HCT116 (cell line): ENCODE measurements at places on chromosomes 12 and 14. TPM values are rescaled to one million over a fixed set of nuclear protein-coding genes. Genes with fewer than 3 reads are reported as not detected.

CLEC1B gene
- total RNA-seq: not detected

DNA sequence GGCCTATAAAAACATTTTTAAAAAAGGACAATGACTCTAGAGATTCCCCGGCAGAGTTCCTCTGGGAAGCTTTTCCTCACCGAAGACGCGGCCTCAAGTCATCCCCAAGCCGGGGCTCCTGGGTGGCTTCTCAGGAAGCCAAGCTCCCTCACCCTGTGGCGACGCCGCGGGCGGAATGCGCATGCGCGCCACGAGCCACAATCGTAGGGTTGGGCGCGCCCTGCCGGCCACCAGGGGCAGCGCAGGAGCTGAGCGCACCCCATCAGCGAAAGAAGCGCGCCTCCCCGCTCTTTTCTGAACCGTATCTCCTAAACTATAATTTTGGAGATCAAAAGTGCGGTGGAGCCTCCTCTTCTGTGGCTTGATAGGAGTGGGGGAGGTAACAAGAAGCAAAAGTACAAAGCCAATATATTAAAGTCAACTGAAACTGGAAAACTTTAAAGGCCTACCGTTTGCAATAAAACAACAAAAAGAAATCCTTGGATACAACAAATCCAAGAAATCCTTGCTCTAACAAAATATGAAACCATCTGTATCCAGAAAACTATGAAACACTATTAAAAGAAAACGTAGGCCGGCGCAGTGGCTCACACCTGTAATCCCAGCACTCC is 17.4 kb upstream of the CHFR start:
- no peak overlapping the region for H3K27ac ChIP-seq
- H3K4me3 ChIP-seq: no peak overlapping the region
- no peak for DNase-seq
- H3K4me1 ChIP-seq: no peaks in the 10 kb centered on the region
- no peaks in the 10 kb centered on the region for H3K36me3 ChIP-seq
- H3K27me3 ChIP-seq: no peaks in the 10 kb centered on the region

GRCh38 chr14:93262446-93262845 is 55.4 kb downstream of the UBR7 start:
- no peaks in the 10 kb centered on the region for H3K27me3 ChIP-seq
- peaks cover 22% of the 10 kb centered on the region for H3K4me1 ChIP-seq
- H3K4me3 ChIP-seq: no peak overlapping the region
- H3K36me3 ChIP-seq: no peaks in the 10 kb centered on the region
- no peak for DNase-seq

GALNT4 gene
- 2.8 TPM for total RNA-seq

- H3K27me3 ChIP-seq: no peaks in the 10 kb centered on the region
- no peak overlapping the region for H3K4me3 ChIP-seq
- peak; percentile 41 for DNase-seq
- H3K36me3 ChIP-seq: peaks cover 6% of the 10 kb centered on the region; the same call in 1 of the 2 replicates
- peak overlapping the region; percentile 88 for H3K27ac ChIP-seq
Observed at GRCh38 chr12:93784339-93785086, 107.3 kb downstream of the CRADD start.

- H3K4me3 ChIP-seq: no peak overlapping the region
- H3K27ac ChIP-seq: no peak overlapping the region
- peaks cover 10% of the 10 kb centered on the region for H3K4me1 ChIP-seq
- no peaks in the 10 kb centered on the region for H3K36me3 ChIP-seq
- no peak for DNase-seq
- no peaks in the 10 kb centered on the region for H3K27me3 ChIP-seq
Observed at GRCh38 chr12:68673788-68674187, 13.0 kb upstream of the NUP107 start.

DNA sequence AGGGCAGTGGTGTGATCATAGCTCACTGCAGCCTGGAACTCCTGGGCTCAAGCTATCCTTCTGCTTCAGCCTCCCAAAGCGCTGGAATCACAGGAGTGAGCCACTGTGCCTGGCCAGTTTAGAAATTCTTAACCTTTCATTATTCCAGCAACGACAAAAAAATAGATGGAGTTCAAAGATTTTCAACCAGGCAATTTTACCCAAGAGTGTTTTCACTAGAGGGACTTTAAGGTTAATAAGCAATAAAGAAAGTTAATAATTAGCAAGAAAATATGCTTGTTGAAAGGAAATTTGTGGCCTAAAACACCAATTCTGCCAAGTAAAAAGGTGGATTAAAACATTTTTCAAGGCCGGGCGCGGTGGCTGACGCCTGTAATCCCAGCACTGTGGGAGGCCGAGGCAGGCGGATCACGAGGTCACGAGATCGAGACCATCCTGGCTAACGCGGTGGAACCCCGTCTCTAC is 14.8 kb downstream of the CDKL1 start:
- no peak overlapping the region for H3K4me3 ChIP-seq
- no peaks in the 10 kb centered on the region for H3K27me3 ChIP-seq
- no peaks in the 10 kb centered on the region for H3K4me1 ChIP-seq
- no peak for DNase-seq
- H3K36me3 ChIP-seq: no peaks in the 10 kb centered on the region

TCL1B gene
- not detected for total RNA-seq

DNA sequence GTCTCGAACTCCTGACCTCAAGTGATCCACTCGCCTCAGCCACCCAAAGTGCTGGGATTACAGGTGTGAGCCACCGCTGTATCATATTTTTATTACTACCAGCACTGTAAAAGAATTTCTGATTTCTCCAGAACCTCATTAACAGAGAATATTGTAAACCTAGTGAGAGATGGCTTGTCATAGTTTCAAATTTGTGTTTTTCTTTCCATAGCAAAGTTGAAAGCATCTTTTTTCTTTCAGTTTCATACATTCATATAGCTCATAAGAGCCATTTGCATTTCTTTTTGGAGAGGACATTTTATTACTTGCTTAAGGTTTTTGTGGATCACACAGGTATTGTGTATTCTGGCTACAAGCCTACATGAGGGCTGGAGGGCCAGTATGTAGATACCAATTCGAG is 58.0 kb downstream of the MIS18BP1 start:
- no peaks in the 10 kb centered on the region for H3K4me1 ChIP-seq
- H3K27ac ChIP-seq: no peak overlapping the region
- H3K27me3 ChIP-seq: no peaks in the 10 kb centered on the region
- no peak overlapping the region for H3K4me3 ChIP-seq

DNA sequence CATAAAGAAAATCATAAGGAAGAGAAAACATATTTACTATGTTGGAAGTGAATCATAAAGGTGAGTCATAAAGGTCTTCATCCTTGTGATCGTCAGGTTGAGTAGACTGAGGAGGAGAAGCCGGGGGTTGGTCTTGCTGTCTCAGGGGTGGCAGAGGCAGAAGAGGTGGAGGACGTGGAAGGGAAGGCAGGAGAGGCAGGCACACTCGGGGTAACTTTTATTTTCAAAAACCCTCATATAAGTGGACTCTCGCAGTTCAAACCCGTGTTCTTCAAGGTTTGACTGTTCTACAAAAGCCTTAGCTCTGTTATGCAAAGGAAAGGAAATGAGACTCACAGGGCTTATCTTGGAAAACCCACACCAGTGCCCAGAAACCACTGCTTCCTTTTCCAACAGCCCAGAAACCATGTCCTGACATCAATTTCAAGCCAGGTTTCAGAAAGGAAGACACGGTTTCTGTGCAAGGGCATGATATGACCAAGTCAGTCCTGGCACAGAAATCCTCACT is 14.0 kb downstream of the SMCO2 start:
- no peaks in the 10 kb centered on the region for H3K36me3 ChIP-seq
- DNase-seq: no peak
- peaks cover 14% of the 10 kb centered on the region for H3K4me1 ChIP-seq
- H3K4me3 ChIP-seq: peak overlapping the region; percentile 3; the same call in 1 of the 2 replicates

- peaks cover 41% of the 10 kb centered on the region for H3K36me3 ChIP-seq
- peak; percentile 93 for DNase-seq
- no peaks in the 10 kb centered on the region for H3K27me3 ChIP-seq
- H3K4me1 ChIP-seq: peaks cover 12% of the 10 kb centered on the region
Observed at GRCh38 chr14:69766984-69767368, at the start of gene SRSF5. SRSF5 (plus strand) TSS chr14:69767142; CDS start chr14:69768157, 1,015 bp downstream.

LYZ gene
- 1.3 TPM for total RNA-seq

GRCh38 chr12:1830981-1831963 is 10.9 kb downstream of the LRTM2 start:
- no peak overlapping the region for H3K27ac ChIP-seq
- DNase-seq: no peak
- H3K27me3 ChIP-seq: peaks cover 13% of the 10 kb centered on the region
- H3K4me3 ChIP-seq: no peak overlapping the region
- H3K36me3 ChIP-seq: no peaks in the 10 kb centered on the region
- no peaks in the 10 kb centered on the region for H3K4me1 ChIP-seq

GRCh38 chr14:94161981-94162380 is 12.1 kb upstream of the PPP4R4 start:
- H3K4me1 ChIP-seq: no peaks in the 10 kb centered on the region
- H3K4me3 ChIP-seq: no peak overlapping the region
- H3K36me3 ChIP-seq: no peaks in the 10 kb centered on the region

APOF gene
- total RNA-seq: 0.17 TPM

DNA sequence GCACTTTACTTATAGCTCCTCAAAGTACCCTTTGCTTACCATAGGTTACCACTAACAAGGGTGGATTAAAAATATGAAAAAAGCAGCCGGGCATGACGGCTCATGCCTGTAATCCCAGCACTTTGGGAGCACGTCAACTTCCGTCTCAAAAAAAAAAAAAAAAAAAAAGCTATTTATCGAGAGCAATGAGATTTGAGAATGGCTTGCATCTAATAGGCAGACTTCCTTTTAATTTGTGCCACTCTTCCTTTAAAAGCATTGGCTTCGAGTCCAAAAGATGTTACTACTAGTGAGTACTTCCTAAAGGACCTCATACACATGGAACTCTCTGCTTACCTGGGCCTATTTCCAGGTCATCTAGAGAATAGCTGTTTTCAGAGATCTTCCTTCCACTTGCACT is 38.5 kb upstream of the CERS5 start:
- peaks cover 8% of the 10 kb centered on the region for H3K36me3 ChIP-seq
- no peak overlapping the region for H3K4me3 ChIP-seq
- H3K27ac ChIP-seq: no peak overlapping the region

- no peak within 1 kb of the TSS for H3K27ac ChIP-seq
- peaks cover 22% of the 10 kb centered on the region for H3K27me3 ChIP-seq
- no peaks in the 10 kb centered on the region for H3K4me1 ChIP-seq
- H3K36me3 ChIP-seq: no peaks in the 10 kb centered on the region
- DNase-seq: no peak
Observed at GRCh38 chr14:36176524-36176923, at the start of gene PTCSC3. PTCSC3 (minus strand) TSS chr14:36176722.

DNA sequence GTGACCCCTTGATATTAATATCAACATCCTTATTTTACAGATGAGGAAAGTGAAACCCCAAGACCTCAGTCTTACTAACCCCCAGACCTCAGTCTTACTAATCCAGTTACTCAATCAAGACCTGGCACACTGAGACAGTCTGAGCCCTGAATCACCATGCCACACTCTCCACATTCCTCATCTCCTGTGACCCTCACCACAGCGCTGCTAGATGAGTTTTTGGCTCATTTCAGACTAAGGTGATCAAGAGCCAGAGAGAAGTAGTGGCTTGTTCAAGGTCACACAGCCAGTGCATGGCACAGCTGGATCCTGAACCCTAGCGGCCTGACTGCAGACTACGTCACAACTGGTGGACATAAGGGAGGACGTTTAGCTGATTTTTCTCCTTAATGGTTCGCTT is 579.2 kb downstream of the BCL11B start:
- no peaks in the 10 kb centered on the region for H3K4me1 ChIP-seq
- DNase-seq: no peak
- H3K27ac ChIP-seq: no peak overlapping the region
- H3K27me3 ChIP-seq: no peaks in the 10 kb centered on the region

DNA sequence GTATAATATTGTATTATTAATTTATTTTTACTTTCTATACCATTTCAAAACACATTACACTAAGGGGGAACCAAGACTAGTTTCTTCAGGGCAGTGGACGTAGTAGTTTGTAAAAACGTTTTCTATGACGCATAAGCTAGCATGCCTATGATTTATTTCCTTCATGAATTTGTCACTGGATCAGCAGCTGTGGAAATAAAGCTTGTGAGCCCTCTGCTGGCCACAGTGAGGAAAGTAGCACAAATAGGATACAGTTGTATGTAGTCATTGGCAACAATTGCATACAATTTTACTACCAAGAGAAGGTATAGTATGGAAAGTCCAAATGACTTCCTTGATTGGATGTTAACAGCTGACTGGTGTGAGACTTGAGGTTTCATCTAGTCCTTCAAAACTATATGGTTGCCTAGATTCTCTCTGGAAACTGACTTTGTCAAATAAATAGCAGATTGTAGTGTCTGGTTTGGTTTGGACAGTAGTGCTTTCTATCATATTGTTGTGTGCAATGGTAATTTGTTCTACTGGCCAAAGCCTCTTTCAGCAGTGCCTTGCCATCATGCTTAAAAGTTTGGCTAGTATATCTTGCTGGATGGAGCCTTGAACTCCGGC is 24.3 kb upstream of the PLEKHD1 start:
- no peak overlapping the region for H3K4me3 ChIP-seq
- H3K4me1 ChIP-seq: no peaks in the 10 kb centered on the region
- no peaks in the 10 kb centered on the region for H3K27me3 ChIP-seq
- peak; percentile 63 for DNase-seq

GRCh38 chr14:31484754-31485153 is 3.1 kb downstream of the GPR33 start:
- DNase-seq: no peak
- H3K36me3 ChIP-seq: no peaks in the 10 kb centered on the region

DNA sequence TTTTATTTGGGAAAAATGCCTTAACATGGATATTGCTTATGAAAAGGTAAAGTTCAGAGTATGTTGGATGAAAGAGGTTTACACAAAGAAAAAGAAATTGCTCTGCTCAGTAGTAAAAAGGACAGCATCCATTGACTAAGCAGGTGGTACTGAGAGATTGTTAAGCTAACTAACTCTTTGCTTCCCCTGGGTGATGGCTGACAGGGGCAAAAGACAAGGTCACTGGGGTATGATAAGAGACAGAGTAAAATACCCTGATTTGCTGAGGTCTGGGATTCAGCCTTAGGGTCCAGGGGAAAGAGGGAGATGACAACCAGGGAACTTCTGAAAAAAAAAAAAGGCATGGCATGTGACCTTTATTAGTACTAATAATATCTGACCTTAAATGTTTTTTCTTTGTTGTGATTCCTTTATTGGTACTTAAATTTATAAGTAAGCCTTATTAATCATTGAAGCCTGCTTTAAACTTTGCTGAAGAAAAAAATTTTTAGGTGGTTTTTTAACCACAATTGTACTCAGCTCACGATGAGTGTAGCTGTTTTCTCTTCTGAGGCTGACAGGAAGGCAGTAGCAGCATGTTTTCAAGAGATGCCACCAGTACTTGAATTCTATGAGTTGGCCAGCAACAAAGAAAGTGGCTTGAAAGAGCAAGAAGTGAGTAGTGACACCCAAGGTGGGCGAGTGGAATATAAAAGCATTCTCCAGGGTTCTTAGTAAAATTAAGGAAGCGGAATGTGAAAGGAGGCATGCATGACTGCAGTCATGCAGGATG is 43.7 kb upstream of the KITLG start:
- H3K27me3 ChIP-seq: no peaks in the 10 kb centered on the region
- H3K36me3 ChIP-seq: no peaks in the 10 kb centered on the region
- DNase-seq: no peak
- no peak overlapping the region for H3K27ac ChIP-seq

- H3K27me3 ChIP-seq: no peaks in the 10 kb centered on the region
- H3K4me1 ChIP-seq: no peaks in the 10 kb centered on the region; the same call in 1 of the 2 replicates
- DNase-seq: no peak
- no peaks in the 10 kb centered on the region for H3K36me3 ChIP-seq
- no peak overlapping the region for H3K27ac ChIP-seq
Observed at GRCh38 chr14:103973354-103973753, 31.0 kb upstream of the RD3L start.

FITM1 gene
- total RNA-seq: 0.81 TPM
